ENCODE measurements at places on chromosomes 7 and 10.

DNA sequence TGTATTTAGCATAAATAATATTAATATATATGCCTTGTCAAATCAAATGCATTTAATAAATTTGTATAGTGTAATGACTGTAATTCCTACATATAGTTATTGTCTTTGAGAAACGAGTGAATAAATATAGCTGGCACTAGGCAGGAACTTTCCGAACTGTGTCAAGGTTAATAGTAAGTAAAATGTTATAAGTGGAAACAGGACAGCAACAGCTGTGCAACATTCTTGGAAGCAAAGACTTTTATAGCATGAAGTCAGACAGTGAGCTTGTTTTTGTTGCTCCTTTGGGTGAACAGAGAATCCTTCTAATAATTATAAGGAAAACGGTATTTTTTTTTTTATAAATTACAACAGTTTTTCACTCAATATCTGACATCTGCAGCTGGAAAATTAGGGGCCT is 14.0 kb upstream of the EXOC6 start:
- DNase-seq: no peak

DNA sequence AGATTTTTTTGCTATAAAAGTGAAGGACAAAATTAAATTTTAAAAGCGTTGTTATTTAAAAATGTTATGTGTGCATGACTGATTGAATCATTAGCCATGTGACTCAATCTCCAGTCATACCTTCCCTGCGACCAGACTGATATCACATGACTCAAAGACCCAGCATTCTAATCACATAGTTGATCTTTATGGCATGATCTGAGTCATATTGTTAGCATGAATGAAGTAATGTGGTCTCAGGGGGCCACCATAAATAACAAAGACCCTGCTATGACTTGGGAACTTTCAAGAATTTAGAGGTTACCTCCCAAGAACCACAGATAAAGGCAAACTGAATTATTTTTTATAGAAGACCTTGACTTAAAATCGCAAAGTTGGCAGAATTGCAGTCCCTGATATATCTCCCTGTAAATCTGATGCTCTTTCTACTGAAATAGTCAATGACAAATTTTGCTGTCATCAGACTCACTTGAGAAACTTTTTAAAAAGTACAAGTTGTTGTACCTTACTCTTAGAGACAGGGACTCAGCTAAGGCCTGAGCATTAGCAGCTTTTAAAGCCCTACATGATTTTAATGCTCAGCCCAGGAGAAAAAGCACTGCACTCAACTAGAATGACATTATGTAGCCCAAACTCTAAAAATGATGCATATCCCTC is 717.3 kb downstream of the XPNPEP1 start:
- no peak for DNase-seq

GRCh38 chr10:127798111-127798510 is 61.1 kb downstream of the FOXI2 start:
- DNase-seq: no peak

DNA sequence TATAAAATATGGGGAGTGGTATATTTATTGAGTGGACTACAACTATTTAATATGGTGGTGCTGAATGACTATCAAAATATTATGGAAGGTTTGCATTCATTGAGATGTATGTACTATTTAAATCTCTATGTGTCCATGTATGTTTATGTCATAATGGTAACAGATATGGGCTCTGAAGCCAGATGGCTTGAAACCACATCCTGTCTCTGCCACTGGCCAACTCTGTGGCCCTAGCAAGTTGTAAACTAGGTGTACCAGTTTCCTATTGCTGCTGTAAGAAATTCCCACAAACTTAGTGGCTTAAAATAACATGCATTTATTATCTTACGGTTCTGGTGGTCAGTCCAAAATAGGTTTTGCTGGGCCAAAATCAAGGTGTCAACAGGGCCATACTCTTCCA is 198.1 kb upstream of the NFE2L3 start:
- DNase-seq: no peak

DNA sequence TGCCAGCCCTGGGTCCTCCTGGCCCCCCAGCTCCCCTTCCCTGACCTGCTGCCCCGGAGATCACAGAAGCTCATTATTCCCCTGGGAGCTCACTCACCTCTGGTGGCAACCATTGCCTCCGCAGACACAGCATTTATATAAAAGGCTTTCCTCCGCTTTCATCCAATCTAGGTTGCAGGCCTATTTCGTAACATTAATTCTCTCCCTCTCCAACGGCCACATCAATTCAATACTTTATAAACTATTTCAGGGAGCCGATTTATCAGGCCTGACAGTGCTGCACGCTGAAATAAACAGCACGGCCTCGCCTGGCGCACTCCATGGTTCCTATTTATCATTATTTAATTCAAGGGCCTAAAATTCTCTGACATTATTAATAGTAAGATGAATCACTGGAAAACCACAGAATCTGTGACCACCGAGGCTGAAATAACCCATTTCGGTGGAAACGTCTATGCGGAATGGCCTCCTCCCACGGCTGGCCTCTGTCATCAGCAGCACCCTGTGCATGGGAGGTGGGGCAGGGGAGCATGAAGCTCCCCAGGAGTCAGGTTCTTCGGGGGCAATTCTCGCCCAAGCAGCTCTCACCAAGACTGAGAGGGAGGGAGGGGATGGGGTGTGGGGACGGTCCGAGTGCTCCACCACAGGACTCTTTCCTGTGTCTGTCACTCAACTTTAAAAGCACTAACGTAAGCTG is 249.3 kb upstream of the PFKP start:
- no peak for DNase-seq

- DNase-seq: no peak
Measured at GRCh38 chr7:41698726-41699125, 4.2 kb downstream of the INHBA start.

DNA sequence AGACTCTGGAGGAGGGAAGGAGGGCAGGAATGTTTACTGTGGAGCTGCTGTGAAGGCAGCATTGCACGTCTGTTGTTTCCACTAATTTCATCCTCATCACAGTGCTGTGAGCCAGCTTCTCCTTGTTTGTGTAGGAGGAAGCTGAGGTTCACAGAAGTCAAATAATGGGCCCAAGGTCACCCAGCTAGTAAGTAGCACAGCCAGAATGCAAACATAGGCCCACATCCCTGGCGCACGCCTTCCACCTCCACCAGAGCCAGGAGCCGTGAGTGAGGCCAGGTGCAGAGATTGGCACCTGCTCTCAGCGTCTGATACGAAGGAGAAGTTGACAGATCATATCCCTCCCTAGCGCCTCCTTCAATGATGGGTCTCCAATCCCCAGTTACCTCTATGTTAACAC is 93.6 kb downstream of the HTR5A start:
- DNase-seq: no peak

- DNase-seq: no peak
Measured at GRCh38 chr10:106011250-106011649, 1153.3 kb downstream of the SORCS1 start.
